ENCODE measurements at places on chromosomes 11 and 22.

GRCh38 chr22:37057226-37057625 lies 5.7 kb downstream of the KCTD17 start:
- peaks cover 13% of the 10 kb centered on the region for H3K4me1 ChIP-seq
- H3K27me3 ChIP-seq, result peaks cover 6% of the 10 kb centered on the region
- H3K4me3 ChIP-seq, result no peak overlapping the region
- H3K27ac ChIP-seq, result no peak overlapping the region

- no peaks in the 10 kb centered on the region for H3K4me1 ChIP-seq
- no peak for DNase-seq
- no peak overlapping the region for H3K4me3 ChIP-seq
Observed at GRCh38 chr11:36738292-36738861, 140.3 kb upstream of the RAG2 start.

DNA sequence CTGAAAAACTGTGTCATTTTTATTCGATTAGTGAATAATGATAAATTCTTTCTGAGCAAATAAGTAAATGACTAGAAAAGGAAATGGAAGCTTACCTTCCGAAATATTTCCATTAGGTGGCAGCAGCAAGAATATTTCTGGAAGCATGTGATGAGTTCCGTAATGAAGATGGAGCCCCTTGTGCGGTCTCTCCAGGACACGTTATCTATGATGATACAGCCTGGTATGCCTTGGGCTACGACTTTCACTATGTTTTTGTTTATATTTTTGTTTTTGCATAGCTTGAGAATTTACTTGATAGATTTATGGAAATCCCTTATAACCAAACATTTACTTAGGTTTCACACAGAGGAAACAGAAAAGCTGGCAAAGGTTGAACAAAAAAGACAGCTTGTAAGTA lies 25.7 kb downstream of the CASP5 start:
- peaks cover 14% of the 10 kb centered on the region for H3K4me1 ChIP-seq

DNA sequence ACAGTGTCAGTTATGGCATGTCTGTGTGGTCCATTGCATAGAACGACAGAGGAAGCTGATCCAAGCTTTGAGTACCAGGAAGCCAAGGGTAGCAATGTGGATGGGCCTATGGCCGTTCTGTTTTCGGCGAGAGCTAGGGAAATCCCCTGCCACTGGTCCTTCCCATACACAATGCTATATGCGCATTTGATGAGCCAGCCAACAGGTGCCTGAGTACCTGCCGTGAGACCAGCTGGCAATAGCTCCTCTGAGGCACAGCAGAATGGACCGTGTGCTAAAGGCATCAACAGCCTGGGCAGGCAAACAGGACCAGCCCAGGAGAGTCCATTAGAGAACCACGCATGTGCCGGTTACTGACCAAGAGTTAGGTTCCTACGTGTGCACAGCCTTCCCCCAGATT lies 753.0 kb downstream of the NTM start:
- no peak overlapping the region for H3K27ac ChIP-seq
- no peaks in the 10 kb centered on the region for H3K36me3 ChIP-seq
- no peak overlapping the region for H3K4me3 ChIP-seq

DNA sequence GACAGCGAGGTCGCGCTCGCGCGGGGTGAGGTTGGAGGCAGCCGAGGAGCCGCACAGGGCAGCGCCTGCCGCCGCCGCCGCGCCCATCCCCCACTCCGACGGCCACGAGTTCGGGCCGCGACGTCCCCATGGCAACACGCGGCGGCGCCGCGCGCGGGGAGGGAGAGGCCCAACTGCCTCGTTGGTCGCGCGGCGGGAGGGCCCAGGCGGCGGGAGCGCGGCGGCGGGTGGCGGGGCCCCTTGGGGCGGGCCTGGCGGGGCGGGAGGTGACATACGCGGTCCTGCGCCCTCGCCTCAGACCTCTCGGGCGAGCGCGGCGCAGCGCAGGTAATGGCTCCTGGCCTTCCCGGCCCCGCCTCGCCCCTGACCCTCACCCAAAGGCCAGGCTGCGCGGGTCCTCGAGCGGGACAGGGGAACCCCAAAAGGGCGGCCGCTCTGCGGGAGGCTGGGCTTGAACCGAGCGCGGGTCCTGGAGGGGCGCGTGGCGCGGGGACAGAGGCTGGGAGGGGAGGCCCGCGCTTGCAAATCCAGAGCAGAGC lies at the start of gene DEUP1:
Gene DEUP1 (plus strand): TSS at position 297 of the 539 bp plus-strand sequence. CDS start 1,518 bp downstream, outside the sequence.
- peak; percentile 90 for DNase-seq
- peak within 1 kb of the TSS; percentile 64 for H3K27ac ChIP-seq
- peak within 1 kb of the TSS; percentile 88 for H3K4me3 ChIP-seq
- peaks cover 26% of the 10 kb centered on the region for H3K4me1 ChIP-seq

DNA sequence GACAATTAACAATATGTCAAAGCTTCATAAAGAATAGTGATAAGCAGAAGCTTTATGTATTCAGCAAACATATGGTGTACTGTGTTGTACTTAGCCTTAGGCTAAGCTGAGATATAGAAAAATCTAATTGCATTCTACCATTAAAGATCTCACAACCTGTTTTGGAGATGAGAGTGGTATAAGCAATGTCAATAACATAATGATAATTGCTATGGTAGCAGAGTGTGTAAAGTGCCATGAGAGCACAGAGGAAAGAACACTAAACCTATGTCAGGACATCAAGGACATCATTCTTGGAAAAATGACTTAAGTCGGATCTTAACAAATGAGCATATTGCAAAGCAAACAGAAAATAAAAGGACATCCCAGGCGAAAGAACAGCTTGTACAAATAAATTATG lies 28.6 kb upstream of the ANGPTL5 start:
- no peak overlapping the region for H3K27ac ChIP-seq
- DNase-seq, result no peak
- peaks cover 16% of the 10 kb centered on the region for H3K36me3 ChIP-seq
- H3K4me1 ChIP-seq, result no peaks in the 10 kb centered on the region
- H3K4me3 ChIP-seq, result no peak overlapping the region

- H3K27me3 ChIP-seq, result peaks cover 30% of the 10 kb centered on the region
- peak; percentile 26 for DNase-seq
- H3K27ac ChIP-seq, result no peak overlapping the region
- H3K36me3 ChIP-seq, result no peaks in the 10 kb centered on the region
- H3K4me1 ChIP-seq, result peaks cover 2% of the 10 kb centered on the region
- H3K4me3 ChIP-seq, result no peak overlapping the region
Observed at GRCh38 chr11:120667281-120667680, 155.7 kb downstream of the GRIK4 start.

DNA sequence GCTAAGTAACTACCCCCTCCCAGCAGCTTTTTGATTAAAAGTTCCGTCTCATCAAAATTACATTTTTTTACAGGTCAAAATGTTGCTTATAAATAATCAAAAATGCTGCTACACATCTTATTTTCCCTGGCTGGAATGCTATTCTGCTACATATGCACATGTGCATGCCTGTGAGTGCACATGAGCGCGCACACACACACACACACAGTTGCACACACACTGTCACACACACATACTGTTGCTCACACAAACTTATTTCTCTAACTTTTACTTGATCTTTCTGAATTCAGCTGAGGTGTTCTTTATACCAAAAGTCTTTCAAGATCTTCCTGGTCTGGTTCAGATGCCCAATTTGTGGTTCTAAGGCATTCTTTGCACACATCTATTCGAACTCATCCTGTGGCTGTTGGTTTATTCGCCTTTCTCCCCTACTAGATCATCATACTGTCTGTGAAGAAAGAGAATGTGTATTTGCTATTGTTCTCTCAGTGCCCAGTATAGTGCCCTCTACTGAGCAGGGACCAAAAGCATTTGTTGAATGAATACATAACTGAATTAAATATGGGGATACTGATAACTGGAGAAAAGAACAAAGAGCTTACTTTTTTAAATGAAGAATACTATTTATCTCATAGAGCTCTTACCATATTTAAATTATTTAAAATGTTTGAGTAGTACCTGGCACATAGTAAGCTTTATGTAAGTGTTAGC lies 68.1 kb upstream of the CCDC179 start:
- no peak overlapping the region for H3K4me3 ChIP-seq
- H3K36me3 ChIP-seq, result no peaks in the 10 kb centered on the region
- no peak for DNase-seq
- no peaks in the 10 kb centered on the region for H3K27me3 ChIP-seq

DNA sequence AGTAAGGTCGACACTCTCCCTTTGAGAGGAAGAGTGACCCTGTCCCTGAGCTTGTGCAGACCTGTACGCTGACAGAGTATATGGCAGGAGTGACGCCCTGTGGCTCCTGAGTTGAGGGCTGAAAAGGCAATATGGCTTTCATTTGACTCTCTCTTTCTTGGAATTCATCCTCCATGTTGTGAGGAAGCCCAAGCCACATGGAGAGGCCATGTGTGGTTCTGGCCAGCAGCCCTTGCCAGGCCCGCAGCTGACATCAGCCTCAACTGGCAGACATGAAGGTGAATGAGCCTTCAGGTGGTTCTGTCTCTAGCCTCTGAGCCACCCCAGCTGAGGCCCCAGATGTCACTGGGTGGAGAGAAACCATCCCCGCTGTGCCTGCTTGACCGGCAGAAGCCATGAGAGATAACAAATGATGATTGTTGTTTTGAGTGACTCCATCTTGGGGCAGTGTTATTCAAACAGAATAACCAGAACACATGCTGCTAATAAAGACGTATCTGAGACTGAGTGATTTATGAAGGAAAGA lies 31.9 kb downstream of the SMIM38 start:
- peaks cover 6% of the 10 kb centered on the region for H3K36me3 ChIP-seq
- H3K27me3 ChIP-seq, result peaks cover 13% of the 10 kb centered on the region
- H3K4me1 ChIP-seq, result peaks cover 15% of the 10 kb centered on the region
- no peak for DNase-seq

- no peaks in the 10 kb centered on the region for H3K27me3 ChIP-seq
- H3K4me3 ChIP-seq, result no peak overlapping the region
- H3K4me1 ChIP-seq, result peaks cover 4% of the 10 kb centered on the region
Observed at GRCh38 chr11:63736864-63737263, 31.7 kb downstream of the ZFTA start.

DNA sequence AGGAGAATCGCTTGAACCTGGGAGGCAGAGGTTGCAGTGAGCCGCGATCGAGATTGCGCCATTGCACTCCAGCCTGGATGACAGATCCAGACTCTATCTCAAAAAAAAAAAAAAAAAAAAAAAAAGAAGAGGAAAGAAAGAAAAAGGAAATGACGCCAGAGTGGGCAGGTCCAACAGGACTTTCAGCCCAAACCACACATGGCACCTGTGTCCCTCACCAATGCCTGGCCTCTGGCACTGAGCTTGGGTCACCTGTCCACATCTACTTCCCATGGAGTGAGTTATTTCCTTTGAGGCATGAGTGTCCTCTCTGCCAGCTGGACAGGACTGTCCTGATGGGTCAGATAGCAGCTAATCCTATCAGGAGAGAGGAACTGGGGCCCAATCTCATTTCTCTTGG lies 15.2 kb upstream of the GCAT start:
- no peak overlapping the region for H3K4me3 ChIP-seq
- DNase-seq, result no peak
- H3K4me1 ChIP-seq, result peaks cover 5% of the 10 kb centered on the region

DNA sequence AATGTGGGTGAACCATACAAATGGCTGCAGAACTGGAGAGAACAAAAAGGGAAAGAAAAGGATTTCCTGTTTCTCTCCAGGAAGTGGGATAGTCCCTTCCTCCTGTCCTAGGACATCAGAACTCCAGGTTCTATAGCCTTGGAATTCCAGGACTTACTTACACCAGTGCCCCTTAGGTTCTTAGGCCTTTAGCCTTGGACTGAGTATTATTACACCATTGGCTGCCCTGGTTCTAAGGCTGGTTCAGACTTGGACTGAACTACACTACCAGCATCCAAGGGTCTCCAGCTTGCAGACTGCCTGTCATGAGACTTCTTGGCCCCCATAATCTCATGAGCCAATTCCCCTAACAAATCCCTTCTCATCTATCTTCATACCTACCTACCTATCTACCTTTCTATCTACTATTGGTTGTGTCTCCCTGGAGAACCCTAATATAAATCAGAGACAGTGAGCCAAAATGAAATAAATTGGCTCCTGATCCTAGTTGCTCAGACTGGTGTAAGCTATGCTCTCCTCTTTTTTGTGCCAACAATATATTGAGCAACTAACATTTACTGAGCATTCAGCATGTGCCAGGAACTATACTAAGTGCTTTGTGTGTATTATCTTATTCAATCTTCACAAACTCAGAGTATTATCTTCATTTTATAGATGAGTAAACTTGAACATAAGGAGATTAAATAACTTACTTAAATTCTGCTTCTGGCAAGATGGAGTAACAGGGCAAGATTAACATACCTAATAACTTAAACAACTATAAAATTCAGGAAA lies 303.7 kb downstream of the TTC28 start:
- no peaks in the 10 kb centered on the region for H3K27me3 ChIP-seq
- no peak for DNase-seq
- H3K27ac ChIP-seq, result no peak overlapping the region
- peaks cover 5% of the 10 kb centered on the region for H3K36me3 ChIP-seq
- no peak overlapping the region for H3K4me3 ChIP-seq

DNA sequence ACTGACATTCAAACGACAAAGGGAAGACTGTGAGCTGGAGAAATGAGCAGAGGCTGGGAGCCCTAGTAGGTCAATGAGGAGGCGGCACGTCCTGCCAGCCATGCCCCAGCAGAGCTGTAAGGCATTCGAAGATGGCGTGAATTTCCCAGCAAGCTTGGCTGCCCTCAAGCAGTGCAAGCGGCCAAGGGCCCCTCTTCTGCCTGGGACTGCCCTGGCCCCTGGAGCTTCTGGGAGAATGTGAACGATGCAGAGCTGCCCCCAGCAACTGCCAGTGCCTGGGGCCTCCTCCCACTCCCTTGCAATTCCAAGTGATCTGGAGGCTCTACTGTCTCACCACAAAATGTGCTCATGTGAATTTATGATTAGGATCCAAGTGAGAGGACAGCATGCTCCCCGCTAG lies 4.3 kb downstream of the PPM1F start:
- DNase-seq, result no peak
- no peak overlapping the region for H3K27ac ChIP-seq
- H3K4me3 ChIP-seq, result no peak overlapping the region
- H3K4me1 ChIP-seq, result peaks cover 32% of the 10 kb centered on the region
- peaks cover 3% of the 10 kb centered on the region for H3K27me3 ChIP-seq
- peaks cover 8% of the 10 kb centered on the region for H3K36me3 ChIP-seq

- peaks cover 11% of the 10 kb centered on the region for H3K36me3 ChIP-seq
- peak overlapping the region; percentile 44 for H3K4me3 ChIP-seq
- H3K27ac ChIP-seq, result peak overlapping the region; percentile 84
- DNase-seq, result no peak
- peaks cover 53% of the 10 kb centered on the region for H3K4me1 ChIP-seq
Observed at GRCh38 chr11:65430406-65431217, 8.0 kb downstream of the NEAT1 start.

GRCh38 chr11:128678024-128678423 lies 15.8 kb upstream of the FLI1 start:
- peaks cover 52% of the 10 kb centered on the region for H3K27me3 ChIP-seq
- DNase-seq, result no peak
- H3K27ac ChIP-seq, result no peak overlapping the region
- H3K36me3 ChIP-seq, result peaks cover 11% of the 10 kb centered on the region
- H3K4me1 ChIP-seq, result peaks cover 13% of the 10 kb centered on the region

GRCh38 chr11:32178692-32179091 lies 87.8 kb downstream of the RCN1 start:
- H3K27ac ChIP-seq, result no peak overlapping the region
- H3K4me3 ChIP-seq, result no peak overlapping the region
- H3K4me1 ChIP-seq, result peaks cover 23% of the 10 kb centered on the region
- H3K36me3 ChIP-seq, result no peaks in the 10 kb centered on the region
- DNase-seq, result no peak
- peaks cover 8% of the 10 kb centered on the region for H3K27me3 ChIP-seq

Data from nephron progenitor cell (in vitro differentiated cells).